ENCODE measurements at places on chromosomes 5 and 9.

GRCh38 chr9:38671748-38672147 is 48.2 kb downstream of the FAM240B start:
- no peak for DNase-seq

GRCh38 chr5:148186248-148187003 is 16.4 kb upstream of the SPINK6 start:
- DNase-seq, result no peak

DNA sequence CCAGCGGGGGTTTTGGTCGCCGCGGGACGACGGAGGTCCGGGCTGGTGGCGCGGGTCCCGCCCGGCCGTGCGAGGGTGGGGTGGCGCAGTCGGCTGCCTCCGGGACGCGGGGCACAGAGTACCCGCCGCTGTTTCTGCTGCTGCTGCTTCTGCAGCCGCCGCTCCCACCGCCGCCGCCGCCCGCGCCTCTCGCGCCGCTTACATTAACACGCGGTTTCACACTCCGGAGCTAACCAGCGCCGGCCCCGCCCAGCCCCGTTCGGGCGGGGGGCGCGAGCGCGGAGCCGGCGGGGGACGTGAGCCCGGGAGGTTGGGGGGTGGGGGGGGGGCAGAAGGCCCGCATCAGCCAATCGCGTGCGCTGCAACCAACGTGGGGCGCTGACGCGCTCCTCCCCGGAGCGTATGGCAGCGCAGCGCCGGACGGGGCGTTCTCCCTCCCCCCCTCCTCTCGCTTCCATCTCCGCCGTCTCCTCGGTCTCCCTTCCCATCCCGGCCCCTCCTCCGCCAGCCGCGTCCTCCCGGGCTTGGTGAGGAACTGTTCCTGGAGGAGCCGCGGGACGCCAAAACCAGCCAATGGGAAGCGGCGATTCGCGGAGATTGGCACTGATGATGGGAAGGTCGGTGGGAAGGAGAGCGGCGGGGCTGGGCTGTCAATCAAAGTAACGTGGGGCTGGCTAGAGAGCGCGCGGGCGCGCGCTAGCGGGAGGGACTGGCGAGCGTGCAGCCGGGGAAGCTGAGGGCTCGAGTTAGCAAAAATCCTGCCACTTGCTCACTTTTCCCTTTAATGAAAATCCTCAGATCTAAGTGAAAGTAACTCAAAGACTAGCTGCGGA is at the start of gene TLE1:
TSS of gene TLE1 (minus strand) at position 205 of the 833 bp plus-strand sequence. CDS start 1,307 bp downstream, outside the sequence.
- DNase-seq, result peak; percentile 71

DNA sequence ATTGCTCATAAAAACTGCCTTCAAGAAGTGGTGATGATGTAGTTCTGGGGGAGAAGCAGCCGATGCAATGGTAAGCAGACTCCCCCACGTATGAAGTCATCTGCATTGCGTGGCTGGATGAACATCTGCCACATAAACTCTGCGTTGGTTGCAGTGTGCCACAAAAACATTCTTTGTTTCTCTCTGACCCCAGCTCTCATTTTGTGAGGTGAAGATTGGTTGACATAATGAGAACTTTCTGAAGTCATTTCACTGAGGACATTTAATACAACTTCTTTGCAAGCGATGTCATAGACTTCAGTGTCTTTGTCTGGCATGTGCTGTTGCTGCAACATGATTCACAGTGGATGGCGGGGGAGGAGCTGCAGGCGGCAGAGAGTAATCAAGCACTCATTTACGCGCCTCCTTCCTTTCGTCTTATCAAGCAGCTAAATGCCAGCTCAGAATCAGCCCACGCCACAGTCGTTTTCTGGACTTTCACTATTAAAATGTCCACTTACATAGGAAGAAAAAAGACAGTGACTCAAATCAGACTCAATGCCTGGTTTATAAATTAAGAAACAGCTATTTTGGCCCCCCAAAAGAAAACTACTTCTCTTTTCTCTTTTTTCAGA is 91.5 kb upstream of the NFIL3 start:
- DNase-seq, result peak; percentile 21

- no peak for DNase-seq
These were observed 752 bp downstream of the CCNJL start for GRCh38 chr5:160311491-160312133.

DNA sequence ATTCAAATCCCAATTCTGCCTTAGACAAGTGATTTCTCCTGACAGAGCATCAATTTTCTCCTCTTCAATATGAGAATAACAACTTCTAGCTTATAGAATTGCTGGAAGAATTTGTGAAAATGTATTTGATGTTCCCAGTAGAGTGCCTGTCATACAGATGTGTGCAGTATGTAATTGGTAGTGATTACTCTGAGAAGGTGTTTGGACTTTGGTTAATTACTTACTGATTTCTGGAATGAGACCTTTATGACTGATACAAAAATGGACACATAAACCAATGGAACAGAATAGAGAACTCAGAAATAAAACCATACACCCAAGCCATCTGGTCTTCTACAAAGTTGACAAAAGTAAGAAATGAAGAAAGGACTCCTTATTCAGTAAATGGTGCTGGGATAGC is 101.9 kb upstream of the TRIM32 start:
- no peak for DNase-seq

- DNase-seq, result no peak
These were observed 77.3 kb upstream of the ATP10B start for GRCh38 chr5:160929360-160929759.

GRCh38 chr5:7763621-7764072 is 87.3 kb downstream of the CFAP90 start:
- no peak for DNase-seq

GRCh38 chr9:94639061-94639998 is at the start of gene FBP1:
TSS of gene FBP1 (minus strand) at chr9:94639518. CDS start at chr9:94639310, 208 bp downstream.
- peak; percentile 40 for DNase-seq

DNA sequence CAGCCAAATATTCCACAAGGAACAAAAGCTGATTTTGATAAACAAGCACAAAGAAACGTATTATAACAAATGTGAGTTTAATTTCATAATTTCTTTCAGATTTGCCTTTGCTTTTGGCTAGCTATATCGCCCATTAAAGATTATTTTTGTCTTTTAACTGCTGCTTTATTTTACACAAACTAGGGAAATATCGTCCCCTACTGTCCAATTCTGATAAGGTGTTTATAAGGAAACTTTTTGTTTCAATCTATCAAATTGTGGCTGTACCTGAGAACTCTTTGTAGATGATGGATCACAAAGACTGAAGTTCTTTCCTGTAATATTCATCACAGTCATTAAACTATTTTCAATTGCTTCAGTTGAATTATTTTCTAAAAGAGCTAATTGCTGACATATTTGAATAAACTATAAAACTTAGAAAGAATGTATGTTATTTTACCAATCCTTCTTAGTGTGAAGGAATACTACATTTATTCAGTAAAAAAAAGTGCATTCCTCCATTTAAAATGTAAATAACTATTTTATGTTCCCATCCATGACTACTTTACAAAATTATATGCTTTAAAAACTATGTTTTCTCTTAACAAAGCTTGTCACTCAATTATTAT is 431.3 kb upstream of the ITGA1 start:
- no peak for DNase-seq

DNA sequence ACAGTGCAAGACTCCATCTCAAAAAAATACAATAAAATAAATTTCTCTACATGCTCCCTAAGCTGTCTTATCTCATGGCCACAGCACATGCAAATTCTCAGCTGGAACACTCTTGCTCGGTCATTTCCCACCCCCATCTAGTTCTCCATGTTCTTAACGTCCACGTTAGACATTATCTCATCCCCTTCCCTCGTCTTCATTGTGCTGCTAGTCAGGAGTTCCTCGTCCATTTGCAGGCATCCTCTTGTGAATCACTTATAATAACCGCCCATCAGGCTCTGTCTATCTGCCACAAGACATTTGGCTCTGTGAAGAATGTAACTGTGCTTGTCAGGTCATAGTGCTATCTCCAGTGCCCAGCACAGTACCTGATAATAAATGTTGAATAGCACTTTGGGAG is 32.9 kb upstream of the GOLGA1 start:
- no peak for DNase-seq

- DNase-seq, result no peak
These were observed 4.0 kb downstream of the MAN2A1 start for GRCh38 chr5:109693535-109694400.

DNA sequence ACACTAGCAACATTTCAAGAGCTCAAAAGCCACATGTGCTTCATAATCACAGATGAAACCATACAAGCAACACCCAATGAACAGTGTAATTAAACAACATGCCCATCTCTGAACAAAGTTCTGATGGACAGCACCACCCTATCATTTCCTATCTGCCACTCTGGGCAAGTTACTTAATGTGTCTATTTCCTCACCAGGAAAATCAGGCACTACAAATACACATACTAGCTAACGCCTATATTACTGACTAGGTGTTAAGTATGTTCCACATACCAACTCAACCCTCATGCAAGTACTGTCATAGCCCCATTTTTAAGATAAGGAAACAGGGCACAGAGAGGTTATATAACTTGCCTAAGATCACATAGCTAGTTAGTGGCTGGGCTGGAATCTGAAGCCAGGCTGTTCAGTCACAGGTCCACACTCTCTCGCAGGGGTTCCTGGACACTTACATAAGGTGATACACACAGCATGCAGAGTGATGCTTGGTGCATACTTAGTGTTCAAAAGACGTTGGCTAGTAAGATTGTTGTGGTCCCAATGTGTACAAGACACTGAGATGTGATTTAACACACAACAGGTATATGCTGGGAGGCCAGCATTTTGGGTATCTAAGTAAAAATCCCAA is 24.2 kb downstream of the CORO2A start:
- DNase-seq, result no peak

GRCh38 chr5:112915831-112916230 is 6.2 kb downstream of the REEP5 start:
- DNase-seq, result no peak

DNA sequence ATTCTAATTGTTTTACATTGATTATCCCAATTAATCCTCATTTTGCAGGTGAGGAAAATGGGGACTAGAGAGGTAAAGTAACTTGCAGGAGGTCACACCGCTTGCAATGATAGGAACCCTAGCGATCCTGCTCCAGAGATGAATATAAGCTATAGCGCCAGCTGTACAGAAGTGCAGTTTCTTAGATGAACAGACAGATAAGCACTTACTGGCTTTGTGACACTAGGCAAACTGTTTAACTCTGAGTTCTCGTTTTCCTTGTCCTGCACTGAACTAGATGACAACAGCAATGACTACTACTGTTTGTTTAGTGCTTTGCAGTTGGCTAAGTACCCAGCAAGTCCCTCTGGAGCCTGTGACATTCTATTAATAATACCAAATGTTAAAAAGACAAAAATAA is 11.1 kb downstream of the LHX6 start:
- DNase-seq, result no peak

GRCh38 chr5:124438903-124439281 is 307.5 kb downstream of the ZNF608 start:
- DNase-seq, result no peak

DNA sequence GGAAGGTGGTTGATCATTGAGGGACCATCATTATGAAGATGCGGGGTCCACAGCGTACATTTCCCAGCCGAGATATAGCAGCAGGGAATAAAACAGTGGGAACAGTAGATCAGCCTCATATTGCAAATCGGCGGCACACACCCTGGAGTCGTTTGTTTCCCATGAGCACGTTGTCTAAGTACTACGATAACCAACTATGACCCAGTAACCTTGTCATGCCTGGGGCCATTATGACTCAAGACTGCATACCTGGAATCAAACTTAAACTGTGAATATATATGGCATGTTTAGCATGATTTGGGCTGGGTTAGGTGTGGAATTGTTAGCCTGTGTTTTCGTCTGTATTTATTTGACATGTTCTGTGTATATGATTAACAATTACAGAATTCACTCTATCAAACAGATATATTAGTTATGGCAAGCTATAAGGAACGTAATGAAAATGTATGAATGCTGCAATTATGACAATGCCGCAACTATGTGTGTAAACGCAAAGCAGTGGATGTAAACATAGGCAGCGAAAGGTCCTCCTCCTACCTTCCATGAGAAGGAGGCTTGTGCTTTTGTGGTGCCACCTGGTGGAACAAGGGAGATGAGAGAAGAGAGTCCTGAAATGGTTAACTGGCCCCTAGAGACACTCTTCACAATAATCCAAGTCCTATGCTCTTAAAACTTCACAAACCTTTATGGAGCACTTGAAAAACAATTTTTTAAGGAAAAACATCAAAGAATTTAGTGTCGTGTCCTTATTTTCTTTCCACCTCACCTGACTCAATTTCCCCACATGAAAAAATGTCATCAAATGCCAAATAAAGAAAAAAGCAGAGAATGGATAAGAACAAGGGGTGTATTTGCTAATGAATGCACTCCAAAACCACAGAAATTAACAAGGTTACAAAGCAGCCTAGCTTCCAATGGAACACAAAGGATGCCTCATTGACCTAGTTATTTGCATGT is 47.1 kb downstream of the SEMA5A start:
- no peak for DNase-seq

- DNase-seq, result no peak
These were observed 2091.2 kb upstream of the ACO1 start for GRCh38 chr9:30293231-30293630.

DNA sequence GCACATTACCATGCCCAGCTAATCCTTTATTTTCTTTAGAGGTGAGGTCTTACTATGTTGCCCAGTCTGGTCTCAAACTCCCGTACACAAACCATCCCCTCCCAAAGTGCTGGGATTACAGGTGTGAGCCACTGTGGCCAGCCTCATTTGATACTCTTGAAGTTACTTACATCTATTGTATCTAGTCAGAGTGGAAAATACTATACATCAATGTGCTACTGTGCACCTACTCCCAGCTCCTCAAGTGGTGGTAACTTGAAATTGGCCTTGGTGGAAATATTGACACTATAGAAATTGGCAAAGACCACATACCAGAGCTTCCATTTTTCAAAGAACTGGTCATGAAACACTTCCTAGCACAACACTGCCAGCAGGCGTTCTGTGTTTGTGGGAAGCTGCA is 10.3 kb downstream of the GGTA1 start:
- no peak for DNase-seq

- DNase-seq, result no peak
These were observed 210.1 kb upstream of the TRIM32 start for GRCh38 chr9:116476935-116477381.

DNA sequence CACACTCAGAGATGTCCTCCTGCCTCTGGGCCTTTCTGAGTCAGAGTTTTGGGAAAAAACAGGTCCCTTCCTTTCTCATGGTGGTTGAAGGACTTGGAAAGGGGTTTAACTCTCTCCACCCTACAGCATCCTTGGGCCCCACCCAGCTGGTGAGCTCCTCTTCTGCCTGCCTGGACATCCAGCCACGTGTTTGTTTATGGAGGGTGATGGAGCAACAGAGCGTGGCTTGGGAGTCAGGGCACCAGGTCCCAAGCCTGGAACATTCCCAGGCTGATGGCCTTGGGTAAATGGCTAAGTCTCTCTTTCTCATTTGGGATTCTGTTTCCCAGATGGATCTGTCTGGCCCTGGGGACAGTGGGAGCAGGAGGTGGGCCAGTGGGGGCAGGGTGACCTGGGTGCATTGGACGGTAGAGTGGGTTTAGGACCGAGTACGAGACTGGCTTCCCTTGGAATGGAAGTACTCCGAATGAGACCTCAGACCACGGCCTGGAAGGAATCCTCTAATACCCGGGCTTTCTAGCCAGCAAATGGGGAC is 141.1 kb upstream of the IRX2 start:
- no peak for DNase-seq

GRCh38 chr9:3674561-3674960 is 148.8 kb upstream of the RFX3 start:
- DNase-seq, result no peak
